Activated CD8-positive, alpha-beta memory T cell treated with anti-CD3 and anti-CD28 coated beads for 1 hour (primary cell): ENCODE measurements at places on chromosomes 6 and 20.

GRCh38 chr20:2911200-2911599 is 37.9 kb downstream of the PTPRA start:
- no peak for DNase-seq

GRCh38 chr6:49937811-49938210 is 26.2 kb downstream of the DEFB114 start:
- DNase-seq = no peak

- no peak for DNase-seq
Observed at GRCh38 chr6:93059911-93060310, 359.4 kb downstream of the EPHA7 start.

- DNase-seq = no peak
Observed at GRCh38 chr20:49455691-49456090, 26.8 kb downstream of the KCNB1 start.

DNA sequence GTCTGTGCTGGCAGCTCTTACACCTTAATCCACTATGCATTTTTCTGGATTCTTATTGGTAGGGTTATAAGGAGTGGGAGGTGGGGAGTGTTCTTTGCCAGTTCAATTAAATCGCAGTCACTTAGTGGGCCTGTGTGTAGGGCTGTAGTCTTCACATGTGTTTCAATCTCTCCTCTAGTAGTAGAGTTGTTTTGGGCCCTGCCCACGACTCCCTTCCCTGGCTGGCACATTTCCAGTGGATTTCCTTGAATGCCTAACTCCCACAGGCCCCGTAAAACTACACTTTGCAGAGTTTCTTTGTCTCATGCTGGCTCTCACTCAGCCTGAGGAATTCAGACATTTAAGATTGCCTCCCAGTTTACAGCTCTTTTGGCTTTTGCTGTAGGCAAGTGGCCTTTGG is 414.0 kb upstream of the OPRM1 start:
- DNase-seq = no peak

- no peak for DNase-seq
Observed at GRCh38 chr6:12459945-12460661, 169.9 kb downstream of the EDN1 start.

- no peak for DNase-seq
Observed at GRCh38 chr6:113651920-113652319, 205.2 kb upstream of the MARCKS start.

DNA sequence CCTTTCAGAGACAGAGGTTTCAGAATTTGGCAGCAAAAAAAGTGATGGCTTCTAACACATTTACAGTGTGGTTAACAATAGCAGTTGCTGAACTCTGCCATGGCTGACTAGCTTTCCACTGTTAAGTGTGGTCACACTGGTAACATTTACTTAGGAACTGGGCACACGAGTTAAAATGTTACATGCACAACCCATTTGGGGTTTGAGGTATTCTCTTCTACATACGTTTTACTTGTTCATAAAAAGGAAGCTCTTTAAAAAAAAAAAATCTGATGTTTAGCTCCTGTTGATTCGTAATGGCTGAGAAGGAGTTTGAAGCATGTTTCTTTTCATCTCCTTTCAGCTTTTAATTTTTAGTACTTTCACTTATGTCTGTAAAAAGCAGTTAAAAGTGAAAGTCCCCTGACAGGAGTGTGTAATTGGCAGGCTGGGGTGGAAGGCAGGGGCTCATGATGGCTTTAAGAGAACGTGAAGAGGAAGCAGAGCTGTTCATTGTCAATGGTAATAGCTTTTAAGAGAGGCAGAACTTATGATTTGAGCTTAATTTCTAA is 245.9 kb downstream of the FARS2 start:
- DNase-seq = no peak

- DNase-seq = no peak
Observed at GRCh38 chr6:19864285-19864684, 27.1 kb downstream of the ID4 start.

DNA sequence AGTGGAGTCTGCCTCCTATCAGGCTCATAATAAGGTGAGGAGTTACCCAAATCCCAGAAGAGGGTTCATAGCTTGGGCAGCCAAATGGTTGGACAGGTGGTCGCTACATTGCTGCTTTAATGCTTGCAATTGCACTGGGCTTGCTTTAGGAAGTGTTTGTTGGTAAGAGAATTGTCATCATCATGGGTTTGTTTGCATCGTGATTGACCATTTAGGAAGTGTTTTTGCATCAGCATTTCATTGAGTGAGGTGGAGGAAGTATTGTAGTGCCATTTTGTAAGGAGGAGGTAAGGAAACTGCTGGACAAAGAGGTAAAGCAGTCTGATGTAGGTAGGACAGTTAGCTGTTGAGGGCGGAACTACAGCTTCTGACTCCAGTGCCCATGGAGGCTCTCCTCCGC is 101.5 kb downstream of the ARID1B start:
- no peak for DNase-seq

DNA sequence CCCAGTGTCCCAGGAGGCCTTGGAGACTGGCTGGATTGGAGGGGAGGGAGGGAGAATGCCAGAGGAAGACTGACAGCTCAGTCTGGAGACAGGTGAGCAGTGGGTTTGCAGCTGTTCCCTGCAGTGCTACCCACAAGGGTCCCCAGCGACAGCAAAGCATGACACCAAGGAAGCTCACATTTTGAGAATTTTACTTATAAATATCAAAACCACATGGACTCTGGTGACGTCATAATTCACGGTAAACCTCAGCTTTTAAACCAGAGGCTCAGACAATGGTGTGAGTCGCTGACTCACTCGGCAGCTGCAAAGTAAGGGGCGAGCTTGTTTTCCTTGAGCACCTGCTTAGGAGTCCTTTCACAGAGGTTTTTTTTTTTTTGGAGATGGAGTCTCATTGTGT is 65.2 kb downstream of the THBS2 start:
- no peak for DNase-seq

- no peak for DNase-seq
Observed at GRCh38 chr6:34295721-34296120, 46.9 kb upstream of the SMIM29 start.

DNA sequence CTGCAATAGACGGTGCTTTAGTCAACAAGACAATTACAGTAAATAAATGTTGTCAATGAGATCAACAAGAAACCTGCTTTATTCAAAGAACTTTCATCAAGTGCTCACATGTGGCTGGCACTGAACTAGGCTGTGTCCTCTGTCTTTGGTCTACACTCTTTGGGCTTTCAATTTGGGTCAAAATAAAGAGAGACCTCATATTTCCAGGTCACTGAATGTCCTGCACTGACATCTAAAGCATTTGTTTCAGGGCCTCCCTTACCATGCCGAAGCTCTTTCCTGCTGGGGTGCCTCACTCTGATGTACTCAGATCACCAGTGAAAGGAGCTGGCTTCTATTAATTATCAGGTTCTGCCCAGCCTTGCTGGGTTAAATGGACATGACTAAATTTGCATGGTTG is 32.0 kb downstream of the PDE7B start:
- no peak for DNase-seq

DNA sequence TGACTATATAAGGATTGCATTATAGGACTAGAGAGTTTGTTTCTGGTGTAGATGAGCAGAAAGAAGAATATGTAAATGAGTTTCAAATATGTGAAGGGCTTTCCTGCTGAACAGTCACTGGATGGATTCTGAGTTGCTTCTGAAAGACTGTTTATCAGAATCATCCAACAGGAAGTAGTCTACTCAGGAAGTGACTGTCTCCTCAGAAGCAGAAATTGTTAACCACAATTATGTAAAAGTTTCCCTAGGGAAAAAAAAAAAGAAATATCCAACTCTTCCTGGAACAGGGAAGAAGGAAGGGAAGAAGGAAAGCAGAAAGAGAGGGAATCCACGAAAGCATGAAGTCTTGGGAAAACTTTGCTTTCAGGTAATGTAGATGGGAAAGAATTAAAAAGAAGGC is 138.9 kb downstream of the TENT5A start:
- DNase-seq = no peak

- DNase-seq = no peak
Observed at GRCh38 chr20:64242003-64242796, 13.3 kb upstream of the PCMTD2 start.

- no peak for DNase-seq
Observed at GRCh38 chr6:170057034-170057734, 233.7 kb downstream of the DLL1 start.

GRCh38 chr6:57108691-57109090 is 18.7 kb downstream of the ZNF451 start:
- no peak for DNase-seq

- DNase-seq = no peak
Observed at GRCh38 chr6:151443911-151444621, 7.9 kb downstream of the RMND1 start.

DNA sequence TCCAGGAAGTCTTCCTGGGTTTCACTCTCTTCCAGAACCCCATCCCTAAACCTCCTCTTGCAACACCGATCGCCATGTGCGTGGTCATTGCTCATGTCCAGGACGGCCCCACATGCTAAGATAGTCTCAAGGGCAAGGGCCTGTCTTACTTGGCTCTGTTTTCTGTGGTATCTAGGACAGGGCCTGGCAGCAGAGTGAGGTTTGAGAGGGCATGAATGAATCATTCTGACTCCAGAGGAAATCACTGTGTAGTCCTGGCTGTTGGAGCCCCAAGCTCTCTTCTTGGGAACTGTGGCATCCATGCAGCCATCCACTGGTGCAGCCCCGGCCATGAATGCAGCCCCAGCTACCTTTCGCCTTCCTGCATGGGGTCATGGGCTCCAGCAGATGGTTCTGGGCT is 12.4 kb downstream of the SIRPA start:
- DNase-seq = no peak

GRCh38 chr20:35663516-35664465 is 909 bp downstream of the CPNE1 start:
- peak; percentile 19 for DNase-seq

DNA sequence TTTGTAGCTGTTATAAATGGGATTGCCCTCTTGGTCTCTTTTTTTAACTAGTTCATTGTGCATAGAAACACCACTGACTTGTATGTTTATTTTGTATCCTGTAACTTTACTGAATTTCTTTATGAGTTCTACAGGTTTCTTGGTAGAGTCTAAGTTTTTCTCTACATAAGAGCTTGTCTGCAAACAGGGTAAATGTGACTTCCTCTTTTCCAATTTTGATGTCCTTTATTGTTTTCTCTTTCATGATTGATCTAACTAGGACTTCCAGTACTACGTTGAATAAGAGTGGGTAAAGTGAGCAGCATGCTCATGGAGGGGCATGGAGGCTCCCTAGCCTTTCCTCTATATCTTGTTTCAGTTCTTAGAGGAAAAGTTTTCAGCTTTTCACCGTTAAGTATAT is 3.0 kb upstream of the WFDC10A start:
- DNase-seq = no peak

DNA sequence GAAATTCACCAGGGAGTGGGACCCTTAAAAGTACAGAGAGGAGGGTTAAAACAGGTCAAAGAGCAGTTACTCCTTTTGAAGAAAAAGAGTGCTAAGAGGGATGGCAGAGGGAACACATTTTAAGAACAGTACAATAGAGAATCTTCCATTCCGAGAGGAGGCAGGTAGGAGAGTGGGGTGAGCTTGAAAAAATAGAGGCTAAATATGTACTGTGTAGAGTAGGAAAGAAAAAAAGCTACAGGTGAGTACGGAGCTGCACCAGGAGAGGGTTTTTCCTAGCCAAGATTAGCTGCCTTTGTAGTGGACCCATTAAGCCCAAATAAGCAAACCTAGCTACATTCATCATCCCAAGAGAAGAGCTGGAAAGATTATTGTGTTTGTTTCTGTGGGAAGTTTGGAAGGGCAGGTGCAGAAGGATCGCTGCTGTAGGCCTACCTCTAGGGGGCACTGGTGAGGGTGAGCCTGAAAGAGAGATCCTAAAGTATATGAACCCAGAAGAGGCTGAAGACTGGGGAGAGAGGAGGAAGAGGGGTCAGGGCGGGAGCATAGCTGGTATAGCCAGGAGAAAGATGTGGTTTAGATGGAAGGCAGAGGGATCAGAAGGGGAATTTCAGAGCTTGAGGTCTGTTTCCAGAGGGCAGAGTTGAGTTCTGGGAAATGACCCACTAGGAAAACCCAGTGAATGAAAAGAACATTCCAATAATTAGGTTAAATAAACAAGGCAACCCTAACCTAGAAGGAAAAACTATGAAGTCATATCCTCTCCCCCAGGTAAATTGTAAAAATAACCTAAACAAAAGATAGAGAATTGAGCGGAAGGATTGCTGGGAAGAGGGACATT is 50.2 kb upstream of the HINT3 start:
- peak; percentile 21 for DNase-seq

- no peak for DNase-seq
Observed at GRCh38 chr6:153437193-153437592, 306.1 kb upstream of the RGS17 start.

DNA sequence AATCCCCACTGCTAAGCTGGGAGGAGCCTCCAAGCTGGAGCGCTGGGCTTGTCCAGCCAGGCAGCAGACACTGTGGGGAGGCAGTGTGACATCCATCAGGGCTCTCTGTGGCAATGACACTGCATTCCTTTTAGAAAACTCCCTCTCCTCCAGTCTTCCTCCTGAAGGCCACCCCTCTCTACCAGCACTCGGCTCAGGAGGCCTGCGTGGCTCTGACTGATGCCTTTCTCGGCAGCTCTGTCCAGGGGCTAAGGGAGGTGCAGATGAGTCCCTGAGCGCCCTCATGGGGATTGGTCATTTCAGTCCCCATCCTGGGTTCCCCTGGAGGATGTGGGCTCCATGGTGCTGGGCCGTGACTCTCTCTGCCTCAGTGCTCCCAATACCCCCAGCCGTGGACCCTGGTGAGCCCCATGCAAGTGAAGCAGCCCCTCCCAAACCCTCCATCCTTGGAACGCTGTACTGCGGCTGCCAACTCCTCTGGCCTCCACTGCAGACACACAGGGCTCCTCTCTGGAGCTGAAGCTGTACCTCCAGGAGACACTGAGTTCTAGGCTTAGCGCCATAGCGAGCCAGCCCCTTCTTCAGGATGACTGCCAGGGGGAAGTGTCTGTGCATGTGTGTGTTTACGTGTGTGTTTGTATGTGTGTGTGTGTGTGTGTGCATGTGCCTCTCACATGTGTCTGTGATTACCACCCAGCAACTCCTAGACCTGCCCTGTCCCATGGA is 209.6 kb downstream of the ERMARD start:
- DNase-seq = no peak

DNA sequence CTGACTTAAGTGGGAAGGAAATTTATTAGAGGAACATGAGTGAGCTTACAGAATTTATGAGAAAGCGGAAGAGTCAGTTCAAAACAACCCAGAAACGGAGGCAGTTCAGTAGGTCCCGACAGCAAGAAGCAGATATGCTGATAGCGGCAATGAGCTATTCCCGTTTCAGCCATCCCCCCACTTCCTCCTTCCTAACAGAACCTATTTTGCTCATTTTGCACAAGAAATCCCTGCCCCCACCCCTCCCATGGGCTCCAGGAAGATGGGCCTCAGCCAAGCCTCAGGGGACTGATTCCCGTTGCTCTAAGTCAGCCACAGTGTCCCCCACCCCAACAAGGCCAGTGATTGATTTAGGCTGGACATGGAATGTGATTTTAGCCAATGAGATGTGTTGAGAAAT is 157.5 kb downstream of the CEBPB start:
- no peak for DNase-seq
